ENCODE measurements at places on chromosomes 1 and 21. TPM values are rescaled to one million over a fixed set of nuclear protein-coding genes. Genes with fewer than 3 reads are reported as not detected.

The PTGS2 gene
- 2.1 TPM for total RNA-seq

The PTPRC gene
- not detected for total RNA-seq

The RASAL2 gene
- total RNA-seq: 35.9 TPM

The ATPAF1 gene
- total RNA-seq: 20.8 TPM

The SLC45A3 gene
- 11.6 TPM for total RNA-seq

The COL8A2 gene
- 0.41 TPM for total RNA-seq
